ACHN (cell line): ENCODE measurements at places on chromosomes 12 and 14.

- peak; percentile 69 for DNase-seq
Observed at GRCh38 chr14:90495357-90496276, 98.8 kb downstream of the CALM1 start.

GRCh38 chr12:1760566-1761382, 59.6 kb upstream of the LRTM2 start:
- DNase-seq = peak; percentile 99

- DNase-seq = peak; percentile 40
Observed at GRCh38 chr12:106767206-106767605, 7.3 kb upstream of the RIC8B start.

GRCh38 chr12:32069731-32070130, 36.9 kb upstream of the BICD1 start:
- no peak for DNase-seq

DNA sequence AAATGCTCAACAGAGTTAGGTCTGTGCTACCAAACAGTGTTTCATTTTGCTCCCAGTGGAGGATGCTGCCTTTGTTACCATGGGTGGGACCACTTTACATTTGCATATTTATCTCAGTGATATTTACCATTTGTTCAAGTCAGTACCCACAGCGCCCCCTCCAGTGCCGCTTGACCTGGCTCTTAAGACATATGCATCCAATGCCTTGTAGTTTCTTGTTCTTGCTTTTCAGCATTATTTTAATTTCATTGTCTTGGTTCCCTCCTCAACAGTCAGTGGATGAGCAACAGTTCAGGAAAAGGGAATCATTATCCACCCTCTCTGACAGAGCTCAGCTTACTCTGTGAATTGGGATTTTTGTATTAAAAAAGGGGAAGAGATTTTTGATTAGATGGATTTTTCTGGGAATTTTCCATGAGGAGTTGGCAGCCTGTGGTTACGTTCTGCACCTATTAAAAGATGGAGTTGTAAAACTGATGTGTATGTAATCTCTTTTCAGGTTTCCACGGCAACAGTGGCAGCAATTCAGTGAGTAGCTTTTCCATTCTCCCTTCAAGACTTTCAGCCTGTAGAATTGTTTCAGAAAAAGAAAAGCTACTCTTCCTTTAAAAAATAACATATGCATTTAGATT, 240.5 kb upstream of the DAAM1 start:
- DNase-seq = no peak

GRCh38 chr12:1692895-1693610, 2.2 kb downstream of the ADIPOR2 start:
- DNase-seq = no peak

- no peak for DNase-seq
Observed at GRCh38 chr12:126342866-126343265, 1277.6 kb downstream of the AACS start.

- DNase-seq = no peak
Observed at GRCh38 chr14:104805941-104806624, 5.2 kb downstream of the ZBTB42 start.

- no peak for DNase-seq
Observed at GRCh38 chr14:65287264-65288131, 125.0 kb upstream of the FUT8 start.

DNA sequence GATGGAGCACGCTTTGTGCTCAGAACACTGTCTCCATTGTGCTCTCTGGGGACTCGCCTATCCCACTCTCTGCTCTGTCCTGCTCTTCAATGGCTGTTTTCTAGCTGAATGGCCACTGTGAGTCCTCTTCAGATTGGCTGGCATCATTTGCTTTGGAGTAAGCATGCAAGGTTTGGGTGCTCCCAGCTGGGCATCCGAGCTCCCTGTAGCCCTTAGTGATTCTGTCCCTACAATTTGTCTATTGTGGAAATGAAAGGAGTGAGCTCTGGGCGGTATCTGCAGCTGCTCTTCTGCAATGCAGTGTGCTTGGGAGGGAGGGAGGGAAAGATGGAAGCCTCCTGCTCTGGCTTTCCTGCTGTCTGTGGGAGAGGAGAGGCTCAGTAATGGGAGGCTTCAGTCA, 84.8 kb downstream of the SMOC1 start:
- no peak for DNase-seq

DNA sequence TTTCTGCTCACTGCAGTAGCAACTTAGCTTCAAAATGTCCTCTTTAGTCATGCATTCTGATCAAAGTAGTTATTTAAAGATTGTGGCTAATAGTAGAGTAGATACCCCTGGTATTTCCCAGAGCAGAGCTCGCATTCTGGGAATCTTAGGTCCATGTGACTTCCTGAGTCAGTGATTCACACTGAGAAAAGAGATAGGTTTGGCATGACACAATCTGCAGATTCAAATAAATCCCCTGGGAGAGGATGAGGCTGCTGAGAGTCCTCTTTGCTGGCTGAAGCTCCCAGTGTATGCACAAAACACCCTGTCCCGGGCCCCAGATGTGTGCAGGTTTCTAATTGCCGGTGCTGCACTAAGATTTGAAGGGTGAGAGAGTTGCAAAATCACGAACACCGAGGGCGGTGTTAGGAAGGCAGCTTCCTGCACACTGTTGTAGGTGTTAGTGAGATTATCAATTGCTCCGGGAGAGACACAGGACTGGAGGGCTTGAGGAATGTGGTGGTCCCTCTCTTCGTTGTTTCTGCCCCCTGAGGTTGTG, 233.2 kb downstream of the NRXN3 start:
- DNase-seq = peak; percentile 80
